ENCODE measurements at places on chromosomes 12 and 14.

GRCh38 chr12:60137513-60137912 is 541.7 kb downstream of the SLC16A7 start:
- no peak for DNase-seq

DNA sequence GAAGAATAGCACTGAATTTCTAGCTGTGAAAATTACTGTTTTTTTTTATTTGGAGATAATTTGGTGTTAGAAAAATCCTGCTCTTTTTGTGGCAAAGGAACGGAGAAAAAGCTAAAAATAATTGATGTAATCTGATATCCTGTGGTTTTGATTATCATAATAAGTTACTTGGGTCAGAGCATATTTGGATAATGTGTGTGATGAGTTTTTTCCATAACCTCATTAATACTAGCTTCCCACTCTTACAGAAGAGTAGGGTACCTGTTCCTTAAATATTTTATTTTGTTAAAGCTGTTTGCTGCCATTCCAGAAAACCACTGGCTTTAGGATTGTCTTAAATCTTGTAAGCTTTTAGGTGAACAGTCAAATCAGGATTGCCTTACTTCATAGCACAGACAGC is 4.7 kb downstream of the PSMC6 start:
- DNase-seq: no peak

DNA sequence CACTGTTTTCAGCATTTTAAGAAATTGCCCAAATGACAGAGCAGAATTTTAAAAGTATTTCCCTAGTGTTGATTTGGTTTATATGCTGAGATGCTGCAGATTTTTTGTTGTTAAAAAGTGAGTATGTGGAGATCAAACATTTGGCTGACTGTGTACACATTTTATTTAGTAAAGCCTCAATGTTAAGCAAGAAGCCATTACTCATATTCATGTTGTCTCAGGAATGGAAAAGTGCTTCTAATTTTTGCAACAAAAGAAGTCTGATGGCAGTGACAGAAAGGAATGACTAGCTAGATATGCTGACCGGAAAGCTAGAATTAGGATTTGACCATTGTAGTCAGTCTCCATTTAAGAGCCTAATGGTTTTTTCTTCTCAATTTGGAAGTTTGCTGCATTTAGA is 22.5 kb downstream of the SLC38A6 start:
- no peak for DNase-seq

DNA sequence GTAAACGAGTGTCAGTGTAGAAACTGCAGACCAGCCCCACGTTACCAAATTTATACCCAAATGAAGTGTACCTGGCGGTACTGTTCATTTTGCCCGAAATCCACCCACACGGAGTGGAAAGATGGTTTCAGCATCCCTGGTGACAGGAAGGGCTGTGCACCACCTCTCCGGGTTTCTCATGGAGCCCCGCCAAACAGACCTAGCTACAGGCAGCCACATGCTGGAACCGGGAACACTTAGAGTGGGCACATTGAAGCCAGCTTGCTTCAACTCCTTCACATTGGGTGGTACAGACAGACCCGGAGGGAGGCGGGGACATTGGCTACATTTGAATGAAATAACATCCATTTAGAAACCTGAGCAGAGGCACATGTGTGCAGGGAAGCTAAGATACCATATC is 84.4 kb downstream of the PPP2R5C start:
- no peak for DNase-seq

- DNase-seq: no peak
Observed at GRCh38 chr14:72126091-72126490, 193.9 kb downstream of the RGS6 start.

DNA sequence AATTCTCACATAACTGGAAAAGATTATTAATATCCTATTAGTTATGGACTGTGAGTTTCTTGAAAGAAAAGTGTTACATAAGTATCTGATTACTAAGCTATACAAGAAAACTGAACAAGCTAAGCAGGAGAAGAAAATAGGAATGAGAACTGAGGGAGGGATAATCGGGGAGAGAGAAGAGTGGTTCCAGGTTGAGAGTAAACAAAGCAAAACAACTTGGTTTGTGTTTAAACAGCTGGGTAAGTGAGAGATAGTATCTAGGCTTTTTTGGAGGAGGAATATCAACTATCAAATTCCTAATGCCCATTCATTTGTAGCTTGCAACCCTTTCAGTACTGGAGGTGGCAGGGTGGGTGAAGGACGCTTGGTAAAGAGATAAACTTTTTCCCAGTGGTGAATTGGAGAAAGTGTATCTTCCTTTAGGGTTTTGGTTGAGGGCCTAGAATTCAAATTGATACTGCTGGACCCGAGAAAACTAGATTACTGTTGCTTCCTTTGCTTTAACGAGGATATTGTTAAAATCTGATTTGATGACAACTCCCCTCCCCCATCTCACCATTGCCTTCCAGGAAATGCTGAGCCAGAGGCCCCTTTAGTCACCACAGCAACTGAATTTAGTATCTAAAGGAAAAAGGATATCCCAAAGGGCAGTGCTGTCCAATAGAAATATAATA is 2.0 kb upstream of the SLC2A3 start:
- DNase-seq: no peak

DNA sequence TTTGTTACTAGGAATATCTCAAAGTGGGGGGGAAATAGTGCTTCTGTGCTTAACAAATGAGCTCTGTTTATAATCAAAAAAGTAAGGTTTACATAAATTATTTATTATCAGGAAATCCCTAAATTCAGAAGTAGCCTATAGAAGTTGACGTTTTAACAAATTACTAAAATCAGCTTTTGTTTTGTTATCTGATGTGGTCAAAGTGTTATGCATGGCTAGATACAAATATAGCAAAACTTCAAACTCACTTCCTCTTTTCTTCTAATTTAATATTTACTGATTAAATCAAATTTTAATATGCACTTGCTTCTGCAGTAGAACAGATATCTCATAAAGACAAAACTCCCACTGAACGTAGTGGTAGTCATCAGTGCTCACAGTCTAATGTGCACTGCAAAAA is 47.5 kb downstream of the GARIN6 start:
- no peak for DNase-seq

All from Right ventricle myocardium superior (tissue), 1 donor.